NCI-H774 (cell line): ENCODE measurements at places on chromosomes 2 and 18.

DNA sequence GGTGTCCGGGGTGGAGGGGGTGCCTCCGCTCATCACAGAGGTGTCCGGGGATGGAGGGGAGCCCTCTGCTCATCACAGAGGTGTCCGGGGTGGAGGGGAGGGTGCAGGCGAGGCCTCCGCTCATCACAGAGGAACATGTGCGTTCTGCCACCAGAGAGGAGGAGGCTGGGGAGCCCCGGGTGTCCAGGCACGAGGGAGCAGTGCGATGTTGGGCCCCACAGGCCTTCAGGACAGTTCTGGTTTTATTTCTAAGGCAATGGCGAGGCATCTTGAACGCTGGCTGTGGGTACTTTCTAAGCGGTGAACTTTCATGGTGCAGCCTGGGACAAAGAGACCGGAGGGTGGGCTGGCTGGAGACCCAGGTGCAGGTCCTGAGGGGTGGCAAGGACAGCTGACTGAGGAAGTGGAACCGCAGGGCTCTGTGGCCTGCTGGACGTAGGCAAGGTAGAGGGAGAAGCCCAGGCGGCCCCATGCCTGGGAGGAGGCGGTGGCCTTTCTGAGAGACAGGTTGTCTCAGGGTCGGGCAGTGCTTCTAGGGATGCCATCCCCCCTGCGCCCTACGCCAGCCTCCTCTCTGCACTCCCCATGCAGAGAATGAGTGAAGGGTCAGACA lies 196.6 kb upstream of the SALL3 start:
- no peak for DNase-seq

DNA sequence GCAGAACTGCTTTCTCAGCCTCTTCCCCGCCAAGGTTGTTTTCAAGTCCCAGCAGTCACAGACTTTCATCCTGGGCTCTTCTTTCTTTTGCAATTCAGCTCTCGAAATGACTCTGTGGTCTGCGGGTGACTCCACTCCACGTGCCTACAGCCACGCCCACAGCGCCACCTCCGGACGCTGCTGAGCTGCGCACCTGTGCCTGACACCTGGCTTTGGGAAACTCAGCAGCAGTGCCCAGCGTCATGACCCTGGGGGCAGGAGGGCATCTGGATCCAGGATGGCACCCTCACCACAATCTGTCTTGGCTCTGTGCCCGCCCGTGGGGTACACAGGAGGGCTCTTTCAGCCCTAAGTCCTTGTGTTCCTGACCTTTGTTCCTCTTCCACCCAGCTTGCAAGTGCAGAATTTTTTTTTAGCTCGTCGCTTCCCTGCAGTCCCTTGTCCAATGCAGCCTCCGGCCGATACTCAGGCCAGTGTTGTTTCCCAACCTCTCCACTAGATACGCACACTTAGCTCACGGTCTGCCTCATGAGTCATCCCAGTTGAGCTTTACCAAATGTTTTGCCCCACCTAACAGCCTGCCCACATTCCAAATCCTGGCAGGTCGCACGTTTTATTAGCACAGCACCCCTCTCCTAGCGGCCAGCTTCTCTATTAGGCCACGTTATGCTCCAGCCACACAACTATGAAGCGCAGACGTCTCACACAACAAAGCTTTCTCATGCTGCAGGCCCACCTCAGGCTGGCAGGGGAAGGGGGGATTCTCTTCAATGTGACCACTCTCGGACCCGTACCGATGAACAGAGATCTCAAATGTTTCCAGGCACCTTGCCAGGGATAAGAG lies 6.5 kb upstream of the CAPN10 start:
- DNase-seq, result no peak

- no peak for DNase-seq
These were observed 679 bp downstream of the TSGA10 start for GRCh38 chr2:99153921-99154604.

DNA sequence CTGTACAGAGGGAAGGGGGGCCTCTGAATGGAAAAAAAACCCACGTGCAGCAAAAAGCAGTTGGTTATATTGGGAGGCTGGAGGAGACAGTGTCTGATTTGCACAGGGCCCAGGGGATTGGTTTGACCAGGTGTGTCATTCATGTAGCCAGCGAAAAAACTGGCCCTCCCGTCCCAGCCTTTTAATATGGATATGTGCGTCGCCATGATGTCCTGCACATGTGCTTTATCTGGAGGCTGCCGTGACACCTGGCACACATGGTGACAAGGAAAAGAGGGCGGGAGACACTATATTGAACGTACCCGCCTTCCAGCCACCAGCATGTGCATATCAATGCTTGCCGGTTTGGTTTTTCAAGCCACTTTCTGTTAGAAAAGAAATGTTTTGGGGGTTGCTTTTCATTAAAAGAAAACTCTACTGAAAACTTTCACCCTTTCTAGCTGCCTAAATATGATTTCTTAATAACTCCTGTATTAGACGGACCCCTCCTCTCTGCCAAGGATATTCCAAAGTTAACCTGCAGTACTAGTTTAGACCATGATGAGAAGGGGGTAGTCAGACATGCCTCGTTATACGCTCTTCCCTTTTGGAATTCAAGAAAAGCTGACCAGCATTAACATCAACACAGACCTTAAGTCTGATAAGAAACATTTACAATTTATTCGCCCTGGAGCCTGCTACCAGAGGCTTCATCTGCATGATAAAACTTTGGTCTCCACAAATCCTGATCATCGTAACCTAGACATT lies 16.2 kb downstream of the SLC25A52 start:
- no peak for DNase-seq

DNA sequence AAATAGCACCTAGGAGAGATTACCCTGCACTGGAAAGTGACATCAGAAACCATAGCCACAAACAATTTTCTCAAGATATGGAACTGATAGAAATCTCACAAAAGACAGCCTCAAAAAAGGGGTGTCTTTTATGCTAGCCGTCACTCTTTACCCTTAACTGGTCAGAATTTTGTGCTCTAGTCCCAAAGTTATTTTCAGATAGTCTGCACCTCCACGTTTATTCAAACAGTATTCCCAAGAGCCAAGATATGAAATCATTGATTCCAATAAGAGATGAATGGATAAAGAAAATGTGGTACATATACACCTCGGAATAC lies 23.5 kb upstream of the PMAIP1 start:
- DNase-seq, result no peak

DNA sequence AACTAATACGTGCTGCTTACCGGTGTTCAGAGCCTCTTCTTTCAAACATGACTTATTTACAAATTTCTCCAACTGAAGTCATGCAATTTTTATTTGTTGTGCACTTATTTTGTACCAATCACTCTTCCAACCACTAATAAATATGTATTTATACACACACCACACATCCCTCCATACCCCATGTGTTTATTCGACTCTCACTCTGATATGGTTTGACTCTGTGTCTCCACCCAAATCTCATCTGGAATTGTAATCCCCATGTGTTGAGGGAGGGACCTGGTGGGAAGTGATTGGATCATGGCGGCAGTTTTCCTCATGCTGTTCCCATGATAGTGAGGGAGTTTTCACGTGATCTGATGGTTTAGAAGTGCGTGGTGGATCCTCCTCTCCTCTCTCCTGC lies 49.5 kb upstream of the ACYP2 start:
- no peak for DNase-seq

DNA sequence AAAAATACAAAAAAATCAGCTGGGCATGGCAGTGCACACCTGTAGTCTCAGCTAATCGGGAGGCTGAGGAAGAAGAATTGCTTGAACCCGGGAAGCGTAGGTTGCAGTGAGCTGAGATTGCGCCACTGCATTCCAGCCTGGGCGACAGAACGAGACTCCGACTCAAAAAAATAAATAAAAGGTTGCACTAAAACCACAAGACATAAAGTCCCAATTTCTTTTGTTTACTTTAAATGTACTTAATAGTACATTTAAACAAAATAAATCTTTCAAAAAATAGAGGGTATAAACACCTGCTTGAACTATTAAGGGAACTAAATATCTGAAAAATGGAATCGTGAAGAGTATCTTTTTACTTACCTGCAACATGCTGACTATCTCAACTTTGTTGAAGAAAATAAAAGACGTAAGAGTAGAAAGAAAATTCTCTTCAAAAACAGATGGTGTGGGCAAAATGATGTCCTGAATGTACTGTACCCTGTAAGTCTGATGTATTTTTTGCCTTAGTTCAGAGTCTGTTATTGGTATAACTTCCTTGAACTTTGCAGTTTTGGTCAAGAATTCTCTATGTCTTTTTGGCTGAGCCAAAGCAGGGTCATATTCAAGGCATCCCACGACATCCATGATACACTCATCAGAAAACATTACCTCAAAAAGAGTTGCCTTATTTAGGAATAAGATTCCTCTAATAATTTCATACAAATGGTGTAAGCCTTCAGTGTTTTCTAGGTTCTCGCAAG lies 19.2 kb downstream of the PPP4R3B start:
- no peak for DNase-seq

GRCh38 chr2:101509499-101510284 lies 34.8 kb upstream of the RFX8 start:
- DNase-seq, result no peak

DNA sequence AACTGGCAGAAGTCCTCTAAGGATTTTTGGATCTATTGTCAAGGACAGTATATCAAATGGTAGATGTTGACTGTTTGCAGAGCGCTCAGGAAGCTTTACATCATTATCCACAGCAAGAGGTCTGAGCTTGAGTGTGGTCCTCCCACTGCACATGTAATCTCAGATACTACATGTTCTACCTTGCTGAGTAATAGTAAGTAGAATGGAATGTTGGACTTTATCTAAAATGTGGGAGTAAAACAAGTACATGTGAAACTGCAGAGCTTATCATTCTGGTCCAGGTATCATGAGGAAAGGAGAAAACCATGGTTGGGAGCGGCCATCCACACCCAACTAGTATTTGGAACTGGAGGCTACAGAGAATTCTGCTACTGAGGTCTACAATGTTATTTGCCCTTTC lies 19.3 kb upstream of the CD28 start:
- no peak for DNase-seq

- no peak for DNase-seq
These were observed 264.1 kb downstream of the SCG2 start for GRCh38 chr2:223338016-223338415.

- no peak for DNase-seq
These were observed 388.1 kb upstream of the SLC14A2 start for GRCh38 chr18:45227001-45227742.

DNA sequence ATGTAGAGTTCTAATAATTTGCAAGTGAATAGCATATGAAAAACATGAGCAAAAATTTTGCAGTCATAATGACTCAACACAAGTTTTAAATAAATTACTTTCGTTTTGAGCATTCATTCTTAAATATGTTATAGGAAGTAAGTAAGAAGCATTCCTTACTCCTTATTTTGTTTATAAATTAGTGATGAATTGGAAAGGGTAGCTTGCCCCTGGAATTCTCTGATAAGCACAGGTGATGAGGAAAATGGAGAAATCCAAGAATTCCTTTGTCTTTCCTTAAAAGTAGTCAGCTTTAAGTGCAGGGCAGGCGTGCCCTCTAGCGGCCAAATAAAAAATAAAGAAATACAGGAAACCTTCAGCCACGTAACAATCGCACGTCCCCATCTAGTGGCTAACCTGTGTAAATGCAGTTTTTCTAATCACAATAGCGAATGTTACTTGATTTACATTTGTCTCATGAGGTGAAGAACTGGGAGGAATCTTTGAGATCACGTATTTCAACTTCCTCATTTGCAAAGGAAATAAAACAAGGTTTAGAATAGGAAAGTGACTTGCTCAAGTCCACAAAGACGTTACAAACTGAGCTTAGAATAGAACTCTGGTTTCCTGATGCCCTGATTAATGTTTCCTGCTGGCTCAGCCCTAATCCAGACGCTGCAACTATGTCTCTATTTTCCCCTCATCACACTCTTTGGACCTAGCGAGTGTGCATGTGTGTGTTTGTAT lies 47.2 kb upstream of the ZNG1B start:
- DNase-seq, result no peak

GRCh38 chr2:213740453-213740852 lies 456.2 kb downstream of the SPAG16 start:
- DNase-seq, result no peak

- no peak for DNase-seq
These were observed 110.6 kb upstream of the LYPD1 start for GRCh38 chr2:132780651-132781050.

DNA sequence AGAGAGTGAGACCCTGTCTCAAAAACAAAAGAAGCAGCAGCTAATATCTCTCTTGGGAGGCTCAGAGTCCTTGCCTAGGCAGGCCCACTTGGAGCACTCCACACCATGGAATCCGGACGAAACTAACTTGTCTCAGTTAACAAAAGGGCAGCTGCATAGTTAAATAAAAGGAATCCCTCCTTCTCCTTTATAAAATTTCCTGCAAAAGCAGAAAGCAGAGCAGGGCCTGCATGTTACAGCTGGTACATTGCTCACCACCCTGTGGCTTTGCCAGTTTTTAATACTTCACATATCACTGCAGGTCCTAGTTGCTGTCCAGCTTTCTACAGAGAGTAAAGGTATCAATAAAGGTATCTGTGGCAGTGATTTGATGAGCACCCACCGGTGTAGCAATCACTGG lies 93.6 kb downstream of the ASAP2 start:
- no peak for DNase-seq

DNA sequence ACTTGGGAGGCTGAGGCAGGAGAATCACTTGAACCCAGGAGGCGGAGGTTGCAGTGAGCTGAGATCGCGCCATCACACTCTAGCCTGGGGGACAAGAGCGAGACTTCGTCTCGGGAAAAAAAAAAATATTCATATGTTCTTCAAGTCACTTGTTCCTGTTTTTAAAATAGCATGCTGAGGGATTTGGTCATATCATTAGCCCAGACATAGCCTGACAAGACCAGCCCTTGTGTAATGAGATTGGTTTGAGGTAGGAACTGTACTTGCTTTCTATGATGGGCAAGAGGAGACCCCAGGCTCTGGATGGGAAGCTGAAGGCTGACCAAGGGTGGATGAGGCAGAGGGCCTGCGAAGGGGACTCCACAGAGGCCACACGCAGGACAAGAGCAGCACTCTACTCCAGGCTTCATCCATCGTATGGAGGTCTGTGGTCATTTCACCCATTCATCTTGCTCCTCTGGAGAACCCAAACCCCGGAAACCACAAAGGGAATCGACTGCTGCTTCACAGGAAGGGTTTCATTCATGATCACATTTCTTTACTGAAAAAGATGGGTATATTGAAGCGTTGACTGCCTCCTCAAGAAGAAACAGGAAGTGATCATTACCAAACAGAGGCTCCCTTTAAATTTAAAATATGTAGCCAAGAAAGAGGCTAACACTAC lies 87.1 kb upstream of the ZNF397 start:
- no peak for DNase-seq

DNA sequence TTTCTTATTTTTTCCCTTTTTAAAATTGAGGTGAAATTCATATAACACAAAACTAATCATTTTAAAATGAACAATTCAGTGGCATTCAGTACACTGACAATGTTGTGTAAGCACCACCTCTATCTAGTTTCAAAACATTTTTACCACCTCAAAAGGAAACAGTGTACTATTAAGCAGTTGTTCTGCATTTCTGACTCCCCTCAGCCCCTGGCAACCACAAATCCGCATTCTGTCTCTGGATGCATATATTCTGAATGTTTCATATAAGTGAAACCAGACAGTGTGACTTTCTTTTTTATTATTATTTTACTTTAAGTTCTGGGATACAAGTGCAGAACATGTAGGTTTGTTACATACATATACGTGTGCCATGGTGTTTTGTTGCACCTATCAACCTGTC lies 19.2 kb upstream of the TANK start:
- no peak for DNase-seq

DNA sequence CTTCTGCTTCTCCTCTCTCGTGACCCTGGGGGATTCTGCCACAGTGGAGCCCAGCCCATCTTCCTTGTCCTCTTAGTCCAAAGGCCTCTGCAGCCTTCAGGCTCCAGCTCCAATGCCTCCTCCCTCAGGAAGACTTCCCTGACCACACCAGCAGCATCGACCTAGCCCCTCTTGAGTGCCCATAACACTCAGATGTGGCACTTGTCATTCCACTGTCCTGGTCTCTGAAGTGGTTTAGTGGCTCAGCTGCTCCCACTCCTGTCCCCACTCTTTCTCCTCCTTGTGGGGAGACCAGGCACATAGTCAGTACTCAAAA lies 97.5 kb downstream of the STPG4 start:
- no peak for DNase-seq
